ENCODE measurements at places on chromosomes 3 and 15. TPM values are rescaled to one million over a fixed set of nuclear protein-coding genes. Genes with fewer than 3 reads are reported as not detected.

Gene THSD4
- not detected for total RNA-seq

DNA sequence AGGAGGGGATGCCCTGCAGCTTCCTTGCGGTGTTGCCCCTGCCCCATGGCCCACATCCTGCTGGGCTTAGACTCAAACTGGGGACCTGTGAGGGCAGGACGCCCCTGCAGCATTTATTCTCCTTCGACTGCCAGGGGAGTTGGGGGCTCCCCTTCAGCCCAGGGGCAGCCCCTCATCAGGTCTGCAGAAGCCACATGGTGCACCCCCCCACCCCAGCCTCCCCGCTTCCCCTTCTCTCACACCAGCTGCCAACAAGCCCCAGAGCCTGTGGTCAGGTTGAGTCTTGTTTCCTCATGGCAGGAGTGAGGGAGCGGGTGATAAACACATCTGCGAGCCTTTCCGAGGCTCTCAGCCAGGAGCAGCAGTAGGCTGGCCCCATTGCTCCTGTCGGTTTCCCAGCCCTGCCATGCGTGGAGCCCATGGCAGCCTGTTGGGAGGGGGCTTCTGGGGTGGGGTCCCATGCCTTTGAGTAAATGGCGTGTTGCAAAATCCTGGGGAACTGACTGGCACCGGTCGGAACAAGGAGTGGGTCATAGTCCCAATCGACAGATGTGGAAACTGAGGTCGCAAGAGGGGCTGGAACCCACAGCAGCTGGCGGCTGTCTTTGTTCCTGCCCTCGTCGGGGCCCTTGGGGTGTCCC is 27.8 kb downstream of the WNT7A start:
- H3K4me3 ChIP-seq, result peak overlapping the region; percentile 33
- no peaks in the 10 kb centered on the region for H3K27me3 ChIP-seq
- peak overlapping the region; percentile 59 for H3K27ac ChIP-seq
- no peak for DNase-seq
- H3K36me3 ChIP-seq, result peaks cover 6% of the 10 kb centered on the region
- H3K4me1 ChIP-seq, result peaks cover 32% of the 10 kb centered on the region

DNA sequence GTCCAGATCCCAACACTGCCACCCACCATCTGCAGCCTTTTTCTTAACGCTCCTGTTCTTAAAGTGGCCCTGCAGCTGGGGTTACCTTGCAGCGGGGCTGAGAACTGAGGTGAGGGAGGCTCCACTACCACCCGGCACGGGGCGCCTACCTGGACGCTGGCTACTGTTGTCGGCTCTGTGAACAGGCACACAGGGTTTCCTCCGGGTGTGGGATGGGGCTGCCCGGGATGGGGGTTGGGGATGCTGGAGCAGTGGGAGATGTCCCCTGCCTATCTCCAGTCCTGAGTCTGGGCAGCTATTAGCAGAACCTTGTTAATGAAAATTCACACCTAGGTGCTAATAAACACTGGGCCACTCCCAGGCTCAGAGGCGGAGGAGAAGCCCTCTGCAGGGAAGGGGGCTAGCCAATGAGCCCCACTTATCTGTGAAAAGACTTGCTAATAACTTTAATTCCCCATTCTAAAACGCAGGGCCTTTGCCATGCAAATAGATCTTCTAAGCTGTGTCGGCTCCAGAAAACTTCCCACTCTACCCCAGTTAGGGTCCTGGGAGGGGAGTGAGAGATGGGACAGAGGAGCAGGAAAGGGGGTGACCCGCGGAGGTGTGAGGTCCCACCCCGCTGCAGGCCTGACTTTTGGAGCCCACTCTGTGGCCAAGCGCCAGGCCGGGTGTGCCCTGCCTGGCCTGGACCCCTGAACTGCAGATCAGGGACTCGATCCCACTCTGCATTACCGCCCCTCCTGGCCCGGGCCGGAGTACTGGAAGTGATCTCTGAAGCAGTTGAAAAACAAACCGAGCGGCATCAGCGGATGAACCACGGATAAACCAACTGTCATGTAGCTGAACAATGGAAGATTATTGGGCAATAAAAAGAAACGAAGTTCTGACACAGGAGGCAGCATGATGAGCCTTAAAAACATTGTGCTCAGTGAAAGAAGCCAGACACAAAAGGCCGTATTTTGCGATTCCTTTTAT is 3.1 kb downstream of the MESP1 start:
- peaks cover 16% of the 10 kb centered on the region for H3K27me3 ChIP-seq
- DNase-seq, result no peak
- no peak overlapping the region for H3K4me3 ChIP-seq
- no peak overlapping the region for H3K27ac ChIP-seq
- H3K36me3 ChIP-seq, result no peaks in the 10 kb centered on the region

GRCh38 chr3:167450195-167450594 is 23.6 kb downstream of the SERPINI2 start:
- no peak overlapping the region for H3K4me3 ChIP-seq
- H3K4me1 ChIP-seq, result no peaks in the 10 kb centered on the region
- no peak for DNase-seq
- H3K36me3 ChIP-seq, result no peaks in the 10 kb centered on the region
- no peak overlapping the region for H3K27ac ChIP-seq
- no peaks in the 10 kb centered on the region for H3K27me3 ChIP-seq

- no peak for DNase-seq
- H3K4me1 ChIP-seq, result peaks cover 5% of the 10 kb centered on the region
- H3K27ac ChIP-seq, result no peak overlapping the region
- H3K4me3 ChIP-seq, result no peak overlapping the region
These were observed 22.6 kb downstream of the TSPAN3 start for GRCh38 chr15:77048135-77048876.

- no peak overlapping the region for H3K4me3 ChIP-seq
- no peak for DNase-seq
- peaks cover 56% of the 10 kb centered on the region for H3K27me3 ChIP-seq
- H3K27ac ChIP-seq, result no peak overlapping the region
- H3K36me3 ChIP-seq, result peaks cover 2% of the 10 kb centered on the region
These were observed 125.6 kb downstream of the ETFA start for GRCh38 chr15:76185716-76186115.

DNA sequence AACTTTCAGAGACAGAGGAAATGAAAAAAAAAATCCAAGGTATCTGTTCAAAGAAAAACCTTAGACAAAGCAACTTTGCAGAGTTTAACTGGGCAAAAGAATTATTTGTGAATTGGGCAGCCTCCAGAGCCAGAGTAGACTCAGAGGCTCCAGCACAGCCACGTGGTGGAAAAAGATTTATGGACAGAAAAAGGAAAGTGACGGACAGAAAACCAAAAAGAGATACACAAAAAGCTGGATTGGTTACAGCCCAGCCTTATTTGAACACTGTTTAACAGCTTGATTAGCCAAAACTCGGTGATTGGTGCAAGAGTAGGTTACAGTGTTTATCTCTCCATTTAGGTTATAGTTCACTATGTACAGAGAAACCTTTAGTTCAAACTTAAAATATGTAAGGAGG is 23.7 kb upstream of the GPD1L start:
- DNase-seq, result no peak
- H3K4me3 ChIP-seq, result no peak overlapping the region
- no peaks in the 10 kb centered on the region for H3K4me1 ChIP-seq
- H3K27ac ChIP-seq, result no peak overlapping the region

- no peak overlapping the region for H3K27ac ChIP-seq
- H3K4me3 ChIP-seq, result no peak overlapping the region
- no peak for DNase-seq
- H3K4me1 ChIP-seq, result peaks cover 25% of the 10 kb centered on the region
- peaks cover 66% of the 10 kb centered on the region for H3K27me3 ChIP-seq
These were observed 2.8 kb upstream of the MEIS2 start for GRCh38 chr15:37103163-37103435.

GRCh38 chr3:169629895-169630294 is 33.6 kb downstream of the MECOM start:
- no peak overlapping the region for H3K27ac ChIP-seq
- no peak for DNase-seq
- no peak overlapping the region for H3K4me3 ChIP-seq
- H3K36me3 ChIP-seq, result no peaks in the 10 kb centered on the region
- peaks cover 5% of the 10 kb centered on the region for H3K4me1 ChIP-seq

- no peak overlapping the region for H3K27ac ChIP-seq
- peaks cover 2% of the 10 kb centered on the region for H3K4me1 ChIP-seq
- H3K4me3 ChIP-seq, result no peak overlapping the region
These were observed 31.1 kb downstream of the OXSM start for GRCh38 chr3:25820816-25821486.

- peak overlapping the region; percentile 93 for H3K27ac ChIP-seq
- H3K4me1 ChIP-seq, result peaks cover 14% of the 10 kb centered on the region
- H3K27me3 ChIP-seq, result peaks cover 7% of the 10 kb centered on the region
- DNase-seq, result no peak
- no peaks in the 10 kb centered on the region for H3K36me3 ChIP-seq
These were observed 40.3 kb downstream of the KCNAB1 start for GRCh38 chr3:156160647-156161046.

DNA sequence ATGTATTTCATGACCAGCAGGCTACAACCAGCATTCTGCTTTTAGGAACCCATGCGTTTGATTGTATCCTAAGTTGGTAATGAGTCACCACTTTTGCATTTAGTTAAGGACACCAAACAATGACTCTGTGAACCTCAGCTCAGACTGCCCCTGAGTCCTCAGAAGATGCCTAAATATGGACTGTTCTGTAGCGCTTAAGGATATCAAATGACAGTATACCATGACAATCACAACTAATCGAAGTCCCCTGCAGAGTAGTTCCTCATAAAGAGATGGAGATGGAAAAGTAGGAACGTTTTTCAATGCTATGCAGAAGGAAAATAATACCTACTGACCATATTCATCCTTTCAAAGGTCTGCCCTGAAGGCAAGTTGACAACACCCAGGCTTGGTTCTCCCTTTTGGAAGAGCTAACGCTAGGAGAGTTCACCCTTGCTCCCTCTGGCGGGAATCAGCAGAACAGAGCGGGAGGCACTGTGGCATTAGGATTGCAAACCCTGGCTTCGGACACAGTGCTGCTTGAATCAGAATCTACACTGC is 508.6 kb downstream of the FHIT start:
- no peaks in the 10 kb centered on the region for H3K36me3 ChIP-seq
- DNase-seq, result no peak
- no peaks in the 10 kb centered on the region for H3K4me1 ChIP-seq
- H3K27ac ChIP-seq, result no peak overlapping the region
- no peaks in the 10 kb centered on the region for H3K27me3 ChIP-seq
- H3K4me3 ChIP-seq, result no peak overlapping the region
